ENCODE measurements at places on chromosomes 16 and 17.
A peak's percentile ranks its signal among the peaks of the same experiment; 100 is the strongest.

GRCh38 chr17:75414488-75414887, 9.0 kb upstream of the GRB2 start:
- DNase-seq = no peak

GRCh38 chr16:59905131-59905530, 1171.0 kb upstream of the GOT2 start:
- no peak for DNase-seq

GRCh38 chr17:58248955-58249269, 10.5 kb downstream of the LPO start:
- DNase-seq = no peak

- DNase-seq = peak; percentile 58
These were observed 580 bp downstream of the BCAR1 start for GRCh38 chr16:75250809-75251279.

DNA sequence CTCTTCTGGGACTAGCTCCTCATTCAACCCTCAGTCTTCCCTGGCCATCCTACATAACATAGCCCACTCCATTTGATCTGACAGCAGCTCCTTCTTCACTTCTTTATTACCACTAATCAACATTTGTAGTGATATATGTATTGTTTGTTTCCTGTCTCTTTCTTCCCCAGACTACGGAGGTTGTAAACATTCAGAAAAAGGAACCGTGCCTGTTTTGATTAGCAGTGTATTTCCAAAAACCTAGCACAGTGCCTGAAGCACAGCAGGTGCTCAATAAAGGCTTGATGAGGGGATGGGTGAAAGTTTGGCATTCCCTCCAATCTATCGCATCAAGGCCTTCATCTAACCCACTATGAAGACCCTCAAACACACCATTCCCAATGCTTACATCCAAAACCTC, 150.8 kb downstream of the XYLT1 start:
- DNase-seq = no peak

DNA sequence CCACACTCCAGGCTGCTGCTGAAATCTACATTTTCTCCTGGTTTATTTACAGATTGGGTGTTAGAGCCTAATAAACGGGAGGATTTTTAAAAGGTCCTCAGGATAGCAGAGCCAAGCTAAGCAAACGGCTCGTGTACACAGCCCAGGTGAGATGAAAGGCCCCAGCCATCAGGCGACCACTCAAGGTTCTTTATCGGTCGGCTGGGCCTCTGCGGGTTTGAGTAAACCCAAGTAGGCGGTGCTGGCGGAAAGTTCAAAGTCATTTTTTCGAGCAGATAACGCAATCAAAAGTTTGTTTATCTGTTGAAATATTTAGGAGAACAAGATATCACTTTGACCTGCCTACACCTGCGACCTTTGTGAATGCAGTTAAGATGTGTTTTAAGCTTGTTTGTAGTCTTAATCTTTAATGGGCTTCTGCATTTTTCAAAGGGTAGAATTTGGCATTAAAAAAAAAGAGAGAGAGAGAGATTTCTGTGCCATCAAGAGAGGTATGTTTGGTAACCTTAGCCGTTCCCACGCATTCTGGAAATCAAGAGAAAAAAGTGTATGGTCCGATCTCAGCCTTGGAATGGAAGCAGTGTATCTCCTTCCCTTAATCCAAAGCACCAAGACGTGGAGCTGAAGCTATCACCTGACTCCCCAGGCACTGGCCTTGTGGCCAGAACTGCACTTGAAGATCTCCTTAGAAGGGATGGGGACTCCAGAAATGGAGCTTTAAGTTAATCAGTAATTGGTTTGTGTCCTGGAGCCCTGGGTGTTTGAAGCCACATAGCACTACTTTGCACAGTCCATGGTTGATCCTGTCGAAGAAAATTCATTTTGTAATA, 301.7 kb upstream of the IRX5 start:
- DNase-seq = no peak

DNA sequence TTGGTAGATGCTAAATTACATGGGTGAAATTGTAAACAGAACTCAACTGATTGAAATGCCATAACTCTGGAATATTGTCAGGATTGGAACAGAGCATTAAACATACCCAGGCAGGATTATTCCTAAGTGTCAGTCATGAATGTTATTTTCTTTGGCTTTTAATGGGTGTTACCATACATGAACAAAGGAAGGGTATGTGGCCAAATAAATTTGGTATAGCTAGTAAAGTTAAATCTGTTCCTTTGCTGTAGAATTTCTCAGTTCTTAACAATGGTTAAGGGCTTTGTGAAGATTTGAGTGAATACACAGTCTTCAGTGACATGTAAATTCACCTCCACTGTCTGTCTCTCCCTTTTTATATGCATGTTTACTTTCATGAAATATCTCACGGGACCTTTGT, 679.5 kb upstream of the CDH8 start:
- DNase-seq = no peak

- no peak for DNase-seq
These were observed 24.6 kb downstream of the MARF1 start for GRCh38 chr16:15618392-15618791.

DNA sequence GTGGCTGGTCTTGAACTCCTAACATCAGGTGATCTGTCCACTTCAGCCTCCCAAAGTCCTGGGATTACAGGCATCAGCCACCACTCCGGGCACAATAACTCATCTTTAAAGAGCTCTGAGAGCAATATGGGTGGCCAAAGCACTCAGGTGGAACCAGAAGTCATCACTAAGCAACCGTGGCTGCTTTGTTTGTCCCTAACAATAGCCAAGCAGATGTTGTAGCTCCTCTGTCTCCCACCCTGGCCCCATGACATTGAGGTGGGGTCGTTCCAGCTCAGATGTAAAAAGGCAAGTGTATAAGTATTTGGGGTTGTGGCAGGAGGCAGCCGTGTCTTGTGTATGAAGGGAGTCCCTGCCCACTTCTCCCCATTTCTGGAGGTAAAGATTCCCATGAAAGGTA, 3.7 kb upstream of the SCIMP start:
- DNase-seq = no peak

DNA sequence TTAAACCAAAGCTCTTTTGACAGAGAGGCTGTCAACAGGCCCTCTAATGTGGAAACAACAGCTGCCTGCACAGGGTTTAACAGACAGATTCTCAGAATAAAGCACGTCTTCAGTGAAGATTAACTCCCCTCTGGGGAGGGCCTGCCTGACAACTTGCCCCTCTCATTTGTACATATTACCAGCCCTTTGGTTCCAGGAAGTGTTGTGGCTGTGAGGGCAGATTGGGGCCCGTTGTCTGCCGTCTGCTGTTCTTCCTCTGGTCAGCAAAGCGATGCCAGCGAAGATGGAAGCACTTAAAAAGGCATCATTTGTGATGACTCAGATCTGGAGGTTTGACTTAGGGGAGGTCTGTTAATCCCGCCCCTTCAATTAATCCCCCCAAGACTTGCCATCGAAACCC, 177.0 kb upstream of the IRX6 start:
- no peak for DNase-seq

GRCh38 chr17:20092261-20092867, 83.2 kb downstream of the SPECC1 start:
- no peak for DNase-seq

DNA sequence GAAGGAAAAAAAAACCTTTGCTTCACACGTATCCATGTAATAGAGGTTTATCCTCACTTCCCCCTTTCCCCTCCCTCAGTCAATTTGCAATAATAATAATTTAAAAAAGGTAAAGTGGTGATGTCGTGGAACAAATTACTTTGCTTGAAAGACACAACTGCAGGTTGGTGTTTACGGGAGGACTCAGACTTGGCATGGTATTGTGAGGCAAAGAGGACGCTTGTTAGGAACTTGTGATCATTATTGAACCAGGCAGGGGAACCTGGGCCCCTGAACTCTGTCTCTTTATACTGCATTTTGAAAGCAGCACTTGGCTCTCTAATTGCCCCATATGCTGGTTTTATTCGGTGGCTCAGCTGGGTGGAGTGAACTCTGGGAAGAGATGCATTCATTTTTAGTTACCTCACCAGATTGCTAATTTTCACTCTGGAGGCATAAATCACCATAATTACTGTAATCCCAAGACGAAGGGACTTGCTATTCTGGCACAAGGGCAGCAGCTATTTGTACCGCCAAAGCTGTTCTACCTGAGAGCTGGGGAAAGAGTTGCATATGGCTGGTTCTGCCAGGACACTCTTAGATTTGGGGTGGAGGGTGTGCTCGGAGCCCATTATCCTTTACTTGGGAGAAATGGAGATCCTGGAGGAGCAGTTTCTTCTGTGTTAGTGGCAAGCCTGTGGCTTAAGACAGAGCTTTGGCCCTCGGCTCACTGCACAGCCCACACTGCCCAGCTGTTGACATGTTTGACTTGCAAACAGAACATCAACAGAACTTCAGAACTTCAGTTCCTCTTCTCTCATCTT, 5.7 kb upstream of the DHX8 start:
- no peak for DNase-seq

DNA sequence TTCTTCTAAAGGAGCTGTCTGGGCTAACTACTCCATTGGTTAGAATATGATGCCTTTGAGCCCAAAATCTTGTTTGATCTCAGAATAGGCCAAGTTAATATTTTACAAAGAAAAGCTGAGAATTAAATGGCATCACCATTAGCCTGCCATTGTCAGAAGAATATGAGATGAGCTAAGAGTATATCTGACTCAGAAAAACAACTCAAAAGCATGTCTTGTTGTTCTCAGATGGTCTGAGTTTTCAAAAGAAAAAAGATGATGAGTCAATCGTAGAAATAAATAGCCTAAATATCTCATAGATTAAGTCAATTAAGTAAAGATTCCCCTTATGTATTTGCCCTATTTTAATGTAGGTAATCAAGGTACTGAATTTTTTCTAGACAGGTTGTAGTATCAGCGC, 197.1 kb upstream of the TBX2 start:
- no peak for DNase-seq

- peak; percentile 85 for DNase-seq
These were observed 39.4 kb upstream of the ZC3H18 start for GRCh38 chr16:88530858-88531203.

DNA sequence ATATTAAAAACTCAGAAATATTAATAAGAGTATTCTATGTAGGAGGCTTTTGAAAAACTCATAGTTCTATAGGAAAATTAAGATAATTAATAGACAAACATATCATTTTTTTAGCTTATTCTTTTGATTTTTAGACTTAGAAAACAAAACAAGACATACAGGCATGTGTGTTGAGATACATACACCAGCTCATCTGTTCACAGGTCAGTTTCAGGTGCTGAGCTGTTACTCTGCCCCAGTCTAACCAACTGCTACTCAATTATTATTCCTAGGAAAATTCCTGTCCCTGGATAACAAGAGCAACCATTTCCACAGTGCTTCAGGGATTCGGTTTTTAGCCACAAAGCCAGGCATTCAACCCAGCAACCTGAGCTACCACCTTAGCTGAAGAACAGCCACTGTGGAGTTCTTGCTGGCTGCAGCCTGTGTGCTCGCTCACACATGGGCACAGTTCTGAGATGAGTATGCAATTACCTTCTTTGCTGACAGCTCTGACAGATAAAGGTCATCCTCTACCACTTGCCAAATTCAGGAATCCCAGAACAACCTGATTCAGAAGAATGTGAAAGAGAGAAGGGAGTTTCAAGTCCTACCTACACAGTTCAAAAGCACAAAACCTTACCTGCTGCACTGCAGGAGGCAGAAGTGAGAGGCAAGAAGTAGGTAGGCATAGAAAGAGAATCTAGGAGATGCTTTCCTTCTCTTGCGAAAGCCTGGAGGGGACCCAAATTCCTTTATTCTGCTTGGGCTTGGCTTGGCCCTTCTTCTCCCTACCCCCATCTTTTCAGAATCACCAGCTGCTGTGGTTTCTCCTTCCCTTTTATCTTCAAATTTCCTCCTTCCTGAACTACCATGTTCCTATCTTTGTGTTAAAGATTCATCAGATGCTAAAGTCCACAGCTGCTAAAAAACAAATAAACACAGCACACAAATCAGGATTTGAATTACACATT, 62.7 kb downstream of the TEX2 start:
- DNase-seq = no peak
